ENCODE measurements at places on chromosomes 3 and 15. TPM values are rescaled to one million over a fixed set of nuclear protein-coding genes. Genes with fewer than 3 reads are reported as not detected.

DNA sequence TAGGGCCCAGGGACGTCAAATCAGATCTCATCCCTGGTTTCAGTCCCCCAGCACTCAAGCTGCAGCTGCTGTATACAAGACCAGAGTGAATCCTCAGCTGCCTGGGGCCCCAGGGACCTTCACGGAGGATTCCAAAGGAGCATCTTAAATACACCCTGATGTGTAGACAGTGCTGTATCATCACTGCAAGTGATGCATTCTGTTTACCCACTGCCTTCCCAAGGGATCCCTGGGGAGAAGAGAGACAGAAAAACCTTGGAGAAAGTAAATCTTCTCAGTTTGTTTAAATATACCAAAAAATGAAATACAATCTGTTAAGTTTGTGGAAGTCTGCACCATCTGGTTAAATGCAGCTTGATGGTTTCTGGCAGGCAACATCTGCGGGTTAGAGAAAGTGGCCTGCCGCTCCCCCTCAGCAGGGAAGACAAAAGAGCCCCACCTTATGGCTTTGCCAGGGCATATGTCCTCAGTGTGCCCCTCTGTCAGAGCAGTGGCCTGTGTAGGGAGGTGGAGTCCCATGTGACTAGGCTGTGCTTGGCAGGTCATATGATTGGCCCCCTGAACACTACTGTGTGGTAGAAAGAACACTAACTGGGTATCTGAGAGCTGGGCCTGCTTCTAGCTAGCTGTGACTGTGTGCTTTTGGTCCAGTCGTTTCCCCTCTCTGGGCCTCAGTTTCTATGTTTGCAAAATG is 222.2 kb upstream of the TRIM42 start:
- DNase-seq: no peak

- DNase-seq: no peak
Measured at GRCh38 chr15:31552482-31553099, 226.0 kb downstream of the KLF13 start.

DNA sequence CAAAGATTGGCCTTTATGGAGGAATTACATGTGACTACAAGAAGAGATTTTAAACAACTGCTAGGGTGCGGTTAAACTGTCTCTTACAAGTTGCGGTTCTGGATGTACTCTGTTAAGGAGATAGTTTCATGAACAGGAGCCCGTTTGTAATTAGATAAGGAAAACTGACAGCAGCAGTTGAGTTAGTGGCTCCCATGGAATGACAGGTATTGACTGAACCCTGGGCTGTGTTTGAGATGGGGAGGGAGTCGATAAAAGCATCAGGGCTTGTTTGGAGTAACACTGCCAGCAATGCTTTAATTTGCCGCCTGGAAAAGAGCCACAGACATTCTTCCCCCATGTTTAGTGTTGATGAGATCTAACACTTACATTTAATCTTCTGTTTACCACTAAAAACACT is 139.9 kb downstream of the ROBO2 start:
- no peak for DNase-seq

GRCh38 chr15:58214591-58215340 is 76.6 kb downstream of the AQP9 start:
- no peak for DNase-seq

DNA sequence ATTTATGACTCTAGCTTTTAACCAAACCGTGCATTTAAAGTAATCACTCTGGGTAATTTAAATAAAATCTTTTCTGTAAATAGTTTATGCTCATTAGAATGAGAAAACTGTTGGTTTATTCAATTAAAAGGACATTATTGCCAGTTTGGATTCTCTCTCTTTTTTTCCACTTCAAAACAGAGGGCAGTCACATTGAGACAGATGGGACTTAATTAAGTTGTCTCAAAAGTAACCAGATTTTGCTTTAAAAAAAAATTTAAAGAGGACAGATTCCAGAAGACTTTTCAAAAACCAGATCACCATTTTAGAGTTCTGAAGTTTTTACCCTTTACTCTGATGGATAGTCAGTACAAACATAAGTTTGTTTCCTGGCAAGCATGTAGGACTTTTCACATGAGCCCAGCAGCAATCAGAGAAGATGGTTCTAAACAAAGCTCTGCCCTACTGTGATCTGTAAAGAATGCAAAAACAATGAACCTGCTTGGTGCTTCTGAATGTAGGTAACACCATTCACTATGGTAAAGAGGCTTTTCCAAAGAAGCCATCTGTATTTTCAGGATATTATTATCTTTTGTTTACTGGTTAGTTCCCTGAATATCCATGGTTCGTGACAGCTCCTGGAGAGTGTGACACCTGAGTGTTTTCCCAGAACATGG is 136.2 kb downstream of the LRTM1 start:
- DNase-seq: no peak

- DNase-seq: no peak
Measured at GRCh38 chr3:169456900-169457299, 206.6 kb downstream of the MECOM start.

DNA sequence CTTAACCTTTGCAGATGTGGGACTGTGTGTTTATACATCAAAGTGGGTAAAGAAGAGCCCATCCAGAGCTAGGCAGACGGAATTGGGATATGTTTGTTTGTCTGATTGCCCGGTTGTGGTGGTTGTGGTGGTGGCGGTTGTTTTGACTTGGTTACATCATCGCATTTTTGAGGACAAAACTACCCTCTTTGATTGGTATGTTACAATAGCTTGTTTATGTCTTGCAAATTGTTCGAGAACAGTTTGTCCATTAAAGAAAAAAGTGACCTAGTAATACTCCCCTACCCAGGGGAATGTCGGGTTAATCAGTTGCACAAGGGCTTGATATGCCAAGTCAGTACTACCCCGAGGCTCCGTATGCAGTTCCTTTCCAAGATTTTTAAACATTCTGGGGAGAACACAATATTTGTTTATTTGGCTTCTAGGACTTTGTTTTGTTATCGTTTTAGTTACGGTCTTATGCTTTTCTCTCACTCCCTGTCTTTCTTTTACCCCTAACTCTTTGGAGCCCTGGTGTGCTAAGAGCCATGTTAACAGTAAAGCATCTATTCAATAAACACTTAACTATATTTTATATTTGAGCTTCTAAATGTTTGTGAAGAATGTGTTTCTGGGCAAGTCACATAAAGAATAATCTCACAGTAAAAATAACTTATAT is 315.4 kb downstream of the LPP start:
- no peak for DNase-seq

DNA sequence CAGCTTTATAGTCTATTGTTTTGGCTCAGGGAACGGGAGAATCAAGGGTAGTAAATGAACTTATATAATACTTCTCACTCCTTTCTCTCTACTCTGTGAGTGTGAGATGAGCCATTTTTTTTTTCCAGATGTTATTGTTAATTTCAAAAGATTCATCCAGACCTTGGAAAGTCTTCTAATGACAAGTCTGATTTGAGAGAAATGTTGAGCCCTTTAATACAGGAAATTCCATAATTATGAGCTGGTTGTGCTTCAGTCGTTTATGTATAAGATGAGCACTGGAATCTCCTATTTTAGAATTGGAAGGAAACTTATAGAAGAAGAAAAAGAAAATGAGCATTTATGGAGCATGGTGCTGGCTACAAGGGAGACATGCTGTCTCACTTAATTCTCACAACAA is 92.0 kb downstream of the FBN1 start:
- no peak for DNase-seq

GRCh38 chr3:156720826-156721225 is 46.4 kb downstream of the TIPARP start:
- DNase-seq: no peak

SLC28A1 gene
- not detected for total RNA-seq

SIN3A gene
- total RNA-seq: 59.2 TPM
